Daoy (cell line): ENCODE measurements at places on chromosomes 11 and 22. TPM values are rescaled to one million over a fixed set of nuclear protein-coding genes. Genes with fewer than 3 reads are reported as not detected.

DNA sequence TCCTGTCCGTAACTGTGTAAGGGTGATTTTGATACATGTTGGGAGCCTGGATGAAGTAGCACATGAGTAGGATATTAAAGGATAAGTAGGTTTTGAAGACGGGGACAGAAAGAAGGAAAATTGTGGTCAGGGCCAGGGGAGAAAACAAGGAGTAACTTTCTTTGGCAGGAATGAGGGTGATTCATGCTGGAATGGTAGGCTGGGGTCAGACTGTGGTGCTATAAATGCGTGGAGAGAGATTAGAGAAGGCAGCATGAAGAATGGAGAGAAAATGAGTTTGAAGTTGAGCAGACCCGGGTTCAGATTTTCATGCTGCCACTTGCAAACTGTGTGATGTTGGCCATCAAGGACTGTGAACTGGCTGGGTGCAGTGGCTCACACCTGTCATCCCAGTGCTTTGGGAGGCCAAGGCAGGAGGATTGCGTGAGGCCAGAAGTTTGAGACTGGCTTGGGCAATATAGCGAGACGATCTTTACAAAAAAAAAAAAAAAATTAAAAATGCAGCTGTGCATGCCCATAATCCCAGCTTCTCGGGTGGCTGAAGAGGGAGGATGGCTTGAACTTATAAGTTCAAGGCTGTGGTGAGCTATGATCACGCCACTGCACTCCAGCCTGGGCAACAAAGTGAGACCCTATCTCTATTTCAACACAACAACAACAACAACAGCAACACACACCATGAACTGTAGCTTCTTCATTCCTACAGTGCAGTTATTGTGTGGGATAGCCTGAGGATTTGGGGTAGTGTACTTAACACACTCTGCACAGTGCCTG, 22.3 kb downstream of the ZBTB16 start:
- DNase-seq: peak; percentile 69

GRCh38 chr11:12599408-12600143, 74.6 kb upstream of the TEAD1 start:
- DNase-seq: peak; percentile 57

The TTC36 gene
- 0.69 TPM in 1 of 2 replicates, not detected in the other for total RNA-seq

GRCh38 chr22:22080270-22080669, 97.7 kb upstream of the TOP3B start:
- DNase-seq: no peak
